ENCODE measurements at places on chromosomes 5 and 9. TPM values are rescaled to one million over a fixed set of nuclear protein-coding genes. Genes with fewer than 3 reads are reported as not detected.

Gene DAB2
- total RNA-seq = 145 TPM

GRCh38 chr5:166596043-166596442, 1695.4 kb upstream of the WWC1 start:
- no peak for DNase-seq

DNA sequence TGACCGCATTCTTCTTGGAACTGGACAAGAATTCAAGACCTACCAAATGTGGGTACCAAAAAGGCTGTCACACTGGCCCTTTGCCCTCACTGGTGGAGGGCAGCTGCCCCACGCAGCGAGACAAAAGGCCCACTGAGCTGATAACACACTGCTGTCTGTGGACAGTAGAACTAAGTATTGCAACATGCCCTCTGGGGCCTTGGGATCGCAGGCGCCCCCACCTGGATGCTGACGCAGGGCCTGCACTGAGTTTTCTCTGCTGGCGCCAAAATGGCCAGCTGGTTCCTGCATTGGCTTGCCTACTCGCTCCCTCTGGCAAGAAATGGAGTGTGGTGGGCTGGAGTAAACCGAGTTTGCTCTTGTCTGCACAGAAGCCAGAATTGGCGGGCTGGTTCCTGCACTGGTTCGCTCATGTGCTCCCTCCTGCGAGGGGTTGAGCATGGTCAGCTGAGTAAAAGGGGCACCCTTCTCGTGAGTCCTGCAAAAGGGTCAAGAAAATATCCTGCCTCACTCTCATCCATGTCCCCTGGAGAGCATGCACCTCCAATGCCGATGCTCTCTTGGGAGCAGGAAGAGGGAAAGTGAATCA, 55.7 kb downstream of the NXNL2 start:
- DNase-seq = no peak

DNA sequence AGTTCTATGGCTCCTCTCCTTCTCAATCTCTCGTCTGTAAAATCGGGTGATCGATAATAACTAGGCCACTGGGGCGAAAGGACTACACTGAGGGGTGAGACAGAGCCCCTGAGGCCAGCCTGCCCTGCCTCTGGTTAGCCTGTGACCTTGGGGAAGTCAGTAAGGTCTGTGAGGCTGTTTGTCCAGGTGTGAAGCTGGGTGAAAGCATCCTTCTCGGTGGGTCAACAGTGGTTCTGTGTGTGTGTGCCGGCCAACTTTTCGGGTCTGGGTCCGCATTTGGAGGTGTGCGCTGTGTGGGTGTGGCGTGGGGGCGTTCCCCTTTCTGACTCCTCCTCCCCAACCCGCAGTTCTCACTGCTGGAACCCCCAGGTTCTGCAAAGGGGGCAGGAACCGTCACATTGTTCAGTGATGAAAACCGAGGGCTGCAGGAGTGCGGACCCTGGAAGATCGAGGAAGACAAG, 5.0 kb upstream of the RNF44 start:
- DNase-seq = no peak

Gene FOCAD
- 25.5 TPM for total RNA-seq

DNA sequence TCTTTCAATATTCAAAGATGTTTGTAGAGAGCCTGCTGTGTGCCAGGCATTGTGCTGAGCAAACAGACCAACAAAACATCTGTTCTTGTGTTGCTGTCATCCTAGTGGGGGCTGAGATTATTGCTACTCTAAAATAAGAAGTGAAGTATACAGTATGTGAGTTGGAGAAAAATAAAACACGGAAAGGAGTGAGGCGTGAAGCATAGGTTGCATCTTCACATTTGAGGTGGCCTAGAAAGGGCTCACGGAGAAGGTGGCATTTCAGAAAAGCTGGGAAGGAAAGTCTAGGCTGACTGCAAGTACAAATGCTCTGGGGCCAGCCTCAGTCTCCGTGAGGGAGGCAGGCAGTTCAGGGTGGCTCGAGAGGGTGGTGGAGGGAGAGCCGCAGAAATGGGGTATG, 80.3 kb downstream of the CSNK1A1 start:
- DNase-seq = no peak

GRCh38 chr5:132465059-132465707, 25.4 kb downstream of the IRF1 start:
- peak; percentile 54 for DNase-seq

GRCh38 chr5:19928562-19929421, 59.2 kb downstream of the CDH18 start:
- DNase-seq = no peak

Gene F2RL2
- 1.2 TPM for total RNA-seq

Gene PMPCA
- 41.9 TPM for total RNA-seq

- DNase-seq = no peak
Observed at GRCh38 chr5:15021266-15022046, 149.9 kb upstream of the ANKH start.

Gene CTSV
- 0.43 TPM for total RNA-seq

Gene PCDHAC2
- 10.0 TPM for total RNA-seq

Gene UGT3A1
- total RNA-seq = not detected

GRCh38 chr5:96963267-96963666, 27.4 kb downstream of the LNPEP start:
- DNase-seq = no peak

Gene ZNF883
- total RNA-seq = 0.78 TPM

DNA sequence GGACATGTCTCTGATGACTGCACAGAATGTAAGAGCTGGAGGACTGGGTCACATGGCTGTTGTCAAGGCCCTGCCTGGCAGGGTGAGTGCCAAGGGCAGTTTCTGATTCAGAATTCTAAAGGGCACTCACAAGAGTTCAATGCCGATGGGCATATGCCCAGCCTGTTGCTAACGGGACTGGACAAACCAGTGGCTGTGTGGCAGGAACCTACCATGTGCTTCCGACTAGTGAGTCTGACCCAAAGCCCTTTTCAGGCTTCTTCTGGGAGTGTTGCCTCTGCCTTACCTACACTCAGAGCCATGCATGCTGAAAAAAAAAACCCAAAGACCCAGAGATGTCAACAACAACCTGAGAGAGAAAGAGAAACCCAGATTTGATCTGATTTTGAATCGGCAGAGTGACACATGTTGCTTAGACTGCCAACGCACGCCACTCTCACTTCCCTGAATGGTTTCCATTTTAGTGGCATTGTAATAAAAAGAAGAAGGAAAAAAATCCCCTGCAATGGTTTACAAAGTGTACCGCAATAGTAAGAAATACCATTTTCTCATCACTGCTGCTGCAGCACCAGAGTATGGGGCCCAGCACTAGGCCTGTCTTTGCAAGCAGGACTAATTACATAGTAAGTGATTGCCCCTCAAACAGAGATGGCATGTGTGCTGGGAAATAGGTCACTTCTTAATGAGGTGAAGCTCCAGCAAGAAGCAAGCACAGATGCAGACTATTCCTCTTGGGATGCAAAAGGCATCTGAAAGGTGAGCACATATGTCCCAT, 194.3 kb downstream of the PALM2AKAP2 start:
- DNase-seq = no peak

GRCh38 chr9:20095430-20096092, 306.7 kb upstream of the SLC24A2 start:
- no peak for DNase-seq

GRCh38 chr5:167096816-167097215, 1194.6 kb upstream of the WWC1 start:
- no peak for DNase-seq
